Esophagus squamous epithelium (tissue), 5 donors: ENCODE measurements at places on chromosomes 11 and 22.

- DNase-seq = no peak
Observed at GRCh38 chr22:20792221-20792965, 18.5 kb downstream of the SERPIND1 start.

DNA sequence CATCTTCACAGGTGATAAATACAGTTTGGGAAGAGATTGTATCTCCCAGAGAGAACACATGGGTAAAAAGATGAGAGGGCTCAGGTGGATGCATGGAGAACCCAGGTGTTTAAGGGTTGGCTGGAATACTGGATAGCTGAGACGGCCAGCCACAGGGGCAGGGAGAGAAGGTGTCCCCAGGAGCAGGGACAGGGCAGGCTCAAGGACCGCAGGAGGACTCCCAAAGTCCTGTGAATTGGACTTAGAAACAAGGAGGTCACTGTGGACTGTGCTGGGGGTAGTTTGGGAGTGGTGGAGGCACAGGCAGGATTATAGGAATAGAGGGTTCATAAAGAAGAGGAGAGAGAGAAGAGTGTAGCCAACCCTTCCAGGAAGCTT, 103.8 kb upstream of the PARVA start:
- no peak for DNase-seq

- DNase-seq = no peak
Observed at GRCh38 chr11:90438069-90438468, 215.2 kb upstream of the CHORDC1 start.

DNA sequence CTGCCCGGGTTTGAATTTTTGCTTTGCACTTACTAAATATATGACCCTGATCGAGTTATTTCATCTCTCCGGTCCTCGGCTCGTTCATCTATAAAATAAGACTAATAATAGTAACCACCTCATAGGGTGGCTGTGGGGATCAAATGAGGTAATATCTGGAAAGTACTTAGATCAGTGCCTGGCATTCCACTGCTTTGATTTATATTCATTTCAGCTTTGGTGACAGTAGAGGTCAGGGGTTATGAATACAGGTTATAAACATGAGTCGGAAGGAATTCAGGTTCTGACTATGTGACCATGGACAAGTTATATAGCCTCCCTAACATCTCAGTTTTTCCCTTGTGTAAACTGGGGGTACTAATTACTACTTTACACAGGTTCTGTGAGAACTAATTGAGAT, 2.9 kb upstream of the TEAD1 start:
- no peak for DNase-seq

- no peak for DNase-seq
Observed at GRCh38 chr22:50317178-50317577, 9.6 kb downstream of the DENND6B start.

DNA sequence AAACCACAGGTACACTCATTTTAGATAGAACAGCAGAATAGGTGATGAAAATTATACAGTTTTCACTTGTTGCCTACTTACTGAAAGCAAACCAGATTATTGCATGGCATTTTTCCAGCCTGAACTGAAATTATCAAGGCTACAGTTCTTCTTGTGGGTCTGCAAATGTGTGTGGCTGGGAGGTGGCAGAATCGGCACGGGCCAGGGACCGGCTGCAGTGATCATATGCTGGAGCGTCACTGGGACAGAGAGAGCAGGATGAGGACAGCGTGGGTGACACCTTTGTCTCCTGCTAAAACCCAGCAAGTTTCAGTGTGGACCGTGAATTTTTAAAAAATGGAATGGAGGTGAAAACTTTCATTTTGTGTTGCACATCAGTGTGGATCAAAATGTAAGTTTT, 59.3 kb upstream of the PITPNB start:
- DNase-seq = no peak

DNA sequence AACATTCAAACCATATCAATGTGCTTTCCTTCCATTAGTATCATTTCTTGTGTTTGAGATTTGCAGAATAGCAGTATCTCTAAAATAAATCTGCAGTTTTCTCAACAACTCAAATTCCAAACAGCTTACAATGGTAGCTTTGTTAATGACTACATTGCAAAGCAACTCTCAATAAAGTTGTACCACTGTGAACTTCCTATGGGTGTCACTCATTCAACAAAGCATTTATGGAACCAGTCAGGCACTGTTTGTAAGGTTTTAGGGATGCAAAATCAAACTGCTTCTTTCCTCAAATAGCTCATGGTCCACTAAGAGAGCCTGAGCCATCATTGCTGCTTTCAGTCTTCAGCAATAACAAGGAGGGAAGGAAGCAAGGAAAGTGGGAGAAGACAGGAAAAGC, 91.0 kb downstream of the CCDC83 start:
- no peak for DNase-seq

GRCh38 chr11:61539831-61540357, 31.3 kb downstream of the LRRC10B start:
- DNase-seq = no peak

GRCh38 chr11:33790040-33790439, 15.7 kb upstream of the FBXO3 start:
- DNase-seq = no peak

- DNase-seq = no peak
Observed at GRCh38 chr11:110859998-110860397, 147.8 kb upstream of the ARHGAP20 start.

- DNase-seq = no peak
Observed at GRCh38 chr22:26548984-26549383, 36.7 kb upstream of the TFIP11 start.

- no peak for DNase-seq
Observed at GRCh38 chr22:29208879-29209623, 3.4 kb downstream of the EMID1 start.

DNA sequence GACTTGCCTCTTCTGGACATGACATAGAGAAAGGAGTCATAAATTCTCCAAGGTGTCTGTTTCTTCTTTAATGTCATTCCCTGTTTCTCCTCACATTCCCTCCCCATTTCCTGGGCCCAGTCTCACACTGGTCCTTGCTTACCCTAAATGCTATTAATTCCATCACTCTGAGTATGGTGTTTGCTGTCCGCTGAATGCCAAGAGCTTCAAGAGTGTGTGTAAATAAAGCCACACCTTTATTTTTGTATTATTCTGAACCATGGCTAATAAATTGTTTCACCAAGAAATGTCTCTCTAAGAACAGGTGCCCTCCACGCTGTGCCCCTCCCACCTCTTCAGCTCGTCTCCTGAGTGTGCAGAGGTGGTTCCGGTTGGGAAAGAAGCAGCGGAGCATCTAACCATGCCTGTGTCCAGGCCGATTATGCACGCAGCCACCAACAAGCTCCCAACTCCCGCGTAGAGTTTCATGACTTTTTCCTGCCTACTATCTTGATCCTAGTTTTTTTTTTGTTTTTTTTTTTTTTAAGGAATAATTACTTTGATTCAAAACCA, 8.6 kb downstream of the TMEM121B start:
- DNase-seq = no peak

GRCh38 chr22:48342016-48342415, 1485.7 kb downstream of the BRD1 start:
- DNase-seq = no peak

- DNase-seq = no peak
Observed at GRCh38 chr11:61762798-61763197, 10.4 kb downstream of the MYRF start.

- no peak for DNase-seq
Observed at GRCh38 chr22:19903031-19903430, 38.5 kb upstream of the COMT start.

- no peak for DNase-seq
Observed at GRCh38 chr11:115590254-115590653, 86.0 kb upstream of the CADM1 start.

DNA sequence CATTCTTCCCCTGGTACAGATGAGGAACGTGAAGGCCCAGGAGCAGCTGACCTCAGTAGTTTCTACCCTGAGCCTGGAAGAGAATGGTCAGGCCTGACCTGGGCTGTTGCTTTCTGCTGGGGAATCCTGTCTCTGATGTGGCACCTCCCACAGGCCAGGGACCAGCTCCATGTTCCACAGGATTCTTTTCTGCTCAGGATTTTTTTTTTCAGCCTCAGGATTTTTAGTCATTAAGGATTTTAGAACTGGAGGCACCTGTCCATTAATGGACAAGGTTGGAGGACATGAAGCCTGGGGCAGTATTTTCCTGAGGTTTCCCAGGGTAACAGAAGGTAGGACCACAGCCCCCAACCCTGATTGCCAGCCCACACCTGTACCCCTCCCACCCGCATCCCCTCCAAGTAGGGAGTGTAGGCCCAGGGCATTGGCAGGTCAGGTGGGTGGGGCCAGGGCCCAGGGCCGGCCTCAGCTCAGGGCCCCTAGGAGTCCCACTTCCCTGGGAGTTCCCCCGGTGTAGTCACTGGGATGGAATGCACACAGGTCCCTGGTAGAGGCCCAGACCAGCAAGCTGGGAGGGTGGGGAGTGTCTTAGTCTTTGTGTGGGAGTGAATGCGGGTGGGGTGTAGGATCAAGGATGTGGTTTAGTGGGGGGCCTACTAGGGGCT, 16.1 kb downstream of the BIK start:
- no peak for DNase-seq
